ENCODE measurements at places on chromosomes 5 and 9.

DNA sequence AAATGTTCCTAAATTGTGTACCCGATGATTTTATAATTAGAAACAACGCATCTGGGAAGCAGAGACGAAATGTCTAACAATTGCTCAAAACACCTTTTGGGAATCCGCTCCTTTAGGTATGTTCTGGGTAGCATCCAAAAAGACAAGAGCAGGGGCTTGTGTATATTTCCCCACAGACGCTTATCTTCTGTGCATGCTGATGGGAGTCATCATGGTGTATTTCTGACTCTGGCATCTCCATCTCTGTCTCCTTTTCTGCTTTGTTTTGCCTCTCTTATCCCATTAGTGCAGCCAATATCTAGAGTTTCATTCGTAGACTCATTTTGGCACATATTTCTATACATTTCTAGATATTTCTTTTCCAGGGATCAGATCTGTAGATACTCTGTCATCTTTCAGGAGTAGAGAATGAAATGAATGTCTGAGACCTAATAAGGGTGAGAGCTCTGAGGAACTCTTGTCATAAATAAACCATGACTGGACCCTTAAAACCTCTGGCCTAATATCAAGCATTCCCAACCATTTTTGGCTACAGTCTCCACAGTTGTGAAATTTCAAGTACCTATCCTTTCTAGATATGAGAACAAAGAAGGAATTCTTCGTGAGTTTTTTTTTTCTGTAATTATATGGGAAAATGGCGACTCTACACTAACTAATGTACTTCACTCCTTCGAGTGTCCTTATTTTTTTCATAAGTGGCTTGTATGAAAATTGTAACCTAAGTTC lies 508.2 kb downstream of the ACTL7B start:
- DNase-seq, result peak; percentile 53

- peak; percentile 19 for DNase-seq
Observed at GRCh38 chr9:109182940-109183798, 16.1 kb upstream of the FRRS1L start.

DNA sequence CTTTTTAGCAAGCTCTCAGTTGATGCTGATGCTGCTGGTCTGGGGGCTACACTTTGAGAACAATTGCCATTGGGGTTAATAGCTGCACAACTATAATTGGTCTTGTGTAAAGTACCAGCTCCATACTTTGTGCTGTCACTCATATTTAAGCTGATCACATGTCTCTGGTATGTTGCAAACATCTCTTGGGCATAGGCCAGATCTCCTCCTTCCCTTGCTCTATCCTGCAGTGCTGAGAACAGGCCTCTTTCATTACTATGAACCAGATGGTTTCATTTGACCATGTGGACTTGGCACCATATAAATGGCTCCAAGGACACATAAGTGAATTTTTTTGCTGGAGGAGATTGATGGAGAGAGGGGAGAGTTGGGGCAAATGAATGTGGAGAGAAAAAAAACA lies 48.4 kb downstream of the DMRT2 start:
- no peak for DNase-seq

DNA sequence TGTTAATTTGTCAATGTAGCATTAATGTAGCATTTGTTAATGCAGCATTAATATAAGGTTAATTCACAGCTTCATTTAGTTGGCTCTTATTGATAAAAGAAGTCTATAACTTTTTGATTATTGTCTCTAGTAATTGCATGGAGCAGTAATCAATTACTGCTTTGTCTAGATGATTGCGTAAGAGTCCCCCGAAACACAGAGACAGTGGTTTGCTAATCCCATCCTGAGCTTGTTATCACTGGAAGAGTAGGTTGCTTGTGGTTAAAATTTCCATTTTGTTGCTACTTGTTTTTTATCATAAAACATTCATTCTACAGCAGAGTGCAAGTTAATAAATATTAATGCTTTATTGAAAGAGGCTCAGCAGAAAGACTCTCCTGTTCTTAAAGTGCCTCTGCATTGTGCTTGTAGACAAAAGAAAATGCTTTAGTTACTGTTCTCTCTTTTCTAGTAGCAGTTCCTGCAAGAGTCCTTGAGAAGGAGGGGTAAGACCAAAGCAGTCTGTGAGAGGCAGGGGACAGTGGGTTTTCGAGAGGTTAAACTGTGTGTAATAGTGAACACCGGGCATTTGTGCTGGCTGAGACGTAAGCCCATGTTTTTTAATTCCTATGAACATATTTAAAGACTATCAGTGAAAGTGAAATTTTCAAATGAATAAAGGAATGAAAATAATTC lies 291.7 kb downstream of the TRPM3 start:
- DNase-seq, result no peak

- DNase-seq, result no peak
Observed at GRCh38 chr5:11384441-11385250, 519.6 kb downstream of the CTNND2 start.

GRCh38 chr5:124956471-124957029 lies 210.1 kb upstream of the ZNF608 start:
- DNase-seq, result no peak

DNA sequence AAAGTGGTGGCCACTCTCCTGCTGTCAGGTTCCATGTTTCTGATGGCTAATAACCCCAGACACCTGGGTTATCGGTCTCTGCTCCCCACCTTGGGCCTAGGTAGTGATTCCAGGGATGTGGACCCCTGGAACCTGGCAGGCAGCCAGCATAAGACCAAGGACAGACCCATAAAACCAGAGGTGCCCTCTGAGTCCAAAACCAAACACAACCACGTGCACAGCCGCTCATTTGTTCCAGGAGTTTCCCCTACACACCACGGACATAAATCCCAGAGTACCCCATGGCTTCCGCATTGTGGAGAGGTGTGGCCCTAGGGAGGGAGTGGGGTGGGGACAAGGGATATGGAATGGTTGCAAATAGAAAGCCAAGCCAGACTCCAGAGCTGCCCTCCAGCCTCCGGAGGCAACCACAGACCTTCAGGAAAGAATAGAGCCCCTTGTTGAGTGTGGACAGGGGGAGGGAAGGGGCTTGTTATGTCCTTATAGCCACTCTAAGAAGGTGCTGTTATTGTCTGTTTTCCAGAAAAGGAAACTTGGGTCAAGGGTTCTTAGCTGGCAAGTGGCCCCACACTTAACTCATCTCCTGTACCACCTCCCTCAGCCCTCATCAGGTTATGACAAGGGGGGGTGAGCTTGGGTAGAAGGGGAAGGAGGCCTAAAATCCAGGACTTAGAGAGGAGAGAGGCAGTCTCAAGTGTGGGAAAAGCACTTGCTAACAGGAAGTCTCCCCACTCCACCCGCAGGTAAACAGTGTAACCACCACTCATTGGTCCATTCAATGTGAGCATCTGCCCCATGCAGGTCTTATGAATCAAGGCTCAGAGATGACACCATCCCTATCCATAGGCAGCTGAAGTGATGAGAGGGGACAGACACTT lies 23.6 kb upstream of the CYSTM1 start:
- DNase-seq, result no peak

DNA sequence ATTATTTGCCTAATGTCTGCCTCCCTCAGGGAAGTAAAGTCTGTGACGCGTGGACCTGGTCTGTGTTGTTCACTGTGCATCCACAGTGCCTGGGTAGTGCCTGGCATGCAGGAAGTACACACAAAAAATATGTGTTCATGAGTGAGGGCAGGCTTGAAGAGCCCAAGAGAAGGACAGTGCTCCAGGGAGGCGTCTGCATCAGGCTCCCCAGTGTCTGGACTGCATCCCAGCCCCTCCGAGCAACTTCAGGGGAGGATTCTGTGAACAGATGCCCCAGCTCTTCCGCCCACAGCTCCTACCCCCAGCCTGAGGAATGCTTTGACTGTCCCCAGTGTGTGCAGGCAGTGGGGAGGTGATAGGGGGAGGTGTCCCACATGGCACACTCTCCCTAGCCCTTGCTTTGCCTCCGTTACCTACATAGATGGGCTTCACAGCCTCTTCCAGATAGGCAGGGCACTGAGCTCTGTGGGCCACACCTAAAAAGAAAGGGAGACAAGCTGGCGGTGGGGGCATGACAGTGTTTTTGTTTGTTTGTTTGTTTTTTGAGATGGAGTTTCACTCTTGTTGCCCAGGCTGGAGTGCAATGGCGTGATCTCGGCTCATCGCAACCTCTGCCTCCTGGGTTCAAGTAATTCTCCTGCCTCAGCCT lies 25.4 kb downstream of the IRF1 start:
- DNase-seq, result no peak

DNA sequence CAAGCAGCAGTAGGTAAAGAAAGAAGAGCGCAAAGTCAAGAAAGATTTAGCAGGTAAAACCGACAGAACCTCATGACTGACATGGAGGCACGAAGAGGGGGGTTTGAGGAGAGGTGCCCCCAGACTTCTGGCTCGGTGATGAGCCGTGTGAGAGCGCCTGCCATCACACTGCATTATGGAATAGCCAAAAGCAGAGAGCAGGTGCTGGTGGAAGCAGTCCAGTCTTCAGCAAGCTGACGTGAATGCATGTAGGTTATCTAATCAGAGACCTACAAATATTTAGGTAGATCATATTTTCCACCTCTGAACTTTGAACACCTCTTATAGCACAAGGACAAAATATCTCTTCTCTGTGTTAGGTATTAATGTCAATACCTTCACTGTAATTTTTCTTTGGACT lies 68.4 kb downstream of the RNF130 start:
- DNase-seq, result no peak

DNA sequence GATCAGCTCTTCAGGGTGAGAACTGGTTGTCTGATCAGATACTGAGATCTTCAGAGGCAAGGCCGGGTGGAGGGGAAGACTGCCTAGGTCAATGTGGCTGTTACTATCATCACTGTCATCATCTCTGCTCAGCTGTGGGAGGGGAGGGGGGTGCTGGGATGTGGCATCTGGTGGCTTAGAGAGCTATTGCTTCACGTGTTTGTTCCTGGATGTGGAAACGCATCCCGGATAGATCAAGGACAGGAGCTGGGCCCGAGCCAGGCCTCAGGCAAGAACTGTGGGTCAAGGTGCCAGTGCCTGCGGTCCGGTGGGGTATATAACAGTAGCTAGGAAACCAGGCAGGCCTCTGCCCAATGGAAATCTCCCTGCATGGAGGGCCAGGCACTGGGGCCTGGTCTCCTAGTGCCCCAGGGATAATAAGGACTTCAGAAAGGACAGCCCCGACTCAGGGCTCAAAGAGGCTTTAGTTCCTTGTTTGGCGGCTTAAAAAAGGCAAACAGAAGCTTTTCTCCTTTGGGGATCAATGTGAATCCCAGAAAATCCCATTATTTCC lies 30.3 kb upstream of the TIFAB start:
- DNase-seq, result no peak

- no peak for DNase-seq
Observed at GRCh38 chr5:155057626-155058025, 44.1 kb downstream of the KIF4B start.

GRCh38 chr5:56077796-56078233 lies 83.1 kb upstream of the IL6ST start:
- DNase-seq, result no peak

GRCh38 chr5:27810458-27810857 lies 772.1 kb upstream of the CDH9 start:
- peak; percentile 46 for DNase-seq

- no peak for DNase-seq
Observed at GRCh38 chr9:134505032-134505431, 136.6 kb upstream of the COL5A1 start.

GRCh38 chr5:161230221-161230620 lies 316.3 kb downstream of the GABRB2 start:
- no peak for DNase-seq

DNA sequence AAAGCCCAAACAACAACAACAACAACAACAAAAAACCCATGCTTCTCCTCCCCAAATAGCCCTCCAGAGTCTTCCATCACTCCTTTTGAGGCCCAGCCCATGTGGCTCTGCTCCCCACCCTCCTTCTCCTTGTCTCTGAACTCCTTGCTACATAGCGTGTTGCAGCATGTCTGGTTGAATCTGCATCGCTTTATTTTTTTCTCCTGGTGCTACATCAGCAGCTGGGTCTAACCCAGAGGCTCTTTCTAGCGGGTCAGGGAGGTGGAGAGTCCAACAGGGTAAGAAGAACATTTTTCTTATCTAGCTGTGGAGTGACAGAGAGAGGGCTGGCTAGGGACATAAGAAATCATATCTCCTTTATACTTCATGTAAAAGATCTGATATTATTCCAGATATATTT lies 18.4 kb downstream of the NXNL2 start:
- DNase-seq, result no peak

DNA sequence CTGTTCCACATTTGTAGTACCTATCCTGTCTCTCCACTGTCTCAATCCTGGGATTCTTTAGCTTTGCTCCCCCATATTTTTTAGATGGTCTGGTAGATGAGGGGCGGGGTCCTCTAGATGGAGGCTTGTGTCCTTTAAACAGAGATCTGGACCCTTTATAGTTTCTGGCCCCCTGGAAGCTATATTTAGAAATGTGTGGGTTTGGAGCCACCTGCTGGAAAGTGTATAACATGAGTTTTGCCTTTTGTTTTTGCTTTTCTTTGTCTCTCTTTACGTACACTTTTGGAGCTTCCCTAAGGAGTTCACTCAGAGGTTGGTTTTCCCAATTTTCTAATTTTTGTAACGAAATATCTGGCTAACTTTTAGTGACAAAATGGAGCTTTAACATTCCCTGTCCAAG lies 110.7 kb downstream of the CFAP95 start:
- DNase-seq, result no peak

DNA sequence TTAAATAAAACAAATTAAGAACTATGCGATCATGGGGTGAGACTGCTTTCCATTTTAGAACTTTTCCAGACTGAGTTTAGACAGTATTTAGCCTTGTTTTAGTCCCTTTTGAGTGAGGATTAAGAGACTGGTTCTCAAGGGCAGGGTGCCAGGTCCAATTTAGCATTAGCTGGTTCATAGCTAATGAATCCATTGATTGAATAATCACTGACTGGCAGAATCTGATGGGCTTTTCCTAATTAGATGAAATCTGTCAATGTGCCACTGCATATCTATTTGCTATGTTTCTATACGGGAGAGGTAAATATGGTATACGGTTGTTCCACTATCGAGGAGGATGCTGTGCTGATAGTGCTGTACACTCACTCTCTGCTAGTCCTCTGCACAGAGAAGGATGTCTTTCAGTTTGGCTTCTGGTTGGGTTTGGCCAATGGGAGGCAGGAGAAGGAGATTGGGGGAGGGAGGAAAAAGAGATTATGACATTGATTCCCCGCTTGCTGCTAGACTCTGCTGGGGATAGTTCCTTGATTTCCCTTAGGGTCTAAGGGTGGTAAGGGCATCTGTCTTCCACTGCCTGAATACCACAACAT lies 496.6 kb downstream of the CTNND2 start:
- no peak for DNase-seq

GRCh38 chr9:92008041-92008440 lies 58.0 kb upstream of the ROR2 start:
- DNase-seq, result no peak

- DNase-seq, result no peak
Observed at GRCh38 chr9:136148766-136149165, 30.1 kb upstream of the TMEM250 start.

- no peak for DNase-seq
Observed at GRCh38 chr5:59115345-59115744, 532.5 kb downstream of the RAB3C start.

DNA sequence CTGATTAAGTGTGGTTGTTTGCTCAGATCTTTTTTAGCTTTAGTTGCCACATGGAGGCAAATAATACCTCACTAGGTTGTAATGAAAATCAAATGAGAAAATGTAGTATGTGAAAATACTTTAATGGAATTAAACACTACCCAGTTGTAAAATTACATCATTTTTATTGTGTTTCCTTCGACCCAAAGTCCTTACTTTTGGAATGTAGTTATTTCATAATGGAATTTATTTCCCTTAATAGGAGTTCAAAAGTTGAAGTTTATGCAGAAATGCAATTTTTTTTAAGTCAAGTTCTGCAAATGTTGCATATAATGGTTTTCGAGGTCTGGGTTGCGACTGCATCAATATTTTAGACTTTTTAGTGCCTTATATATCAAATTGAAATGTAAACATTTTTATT lies 31.0 kb downstream of the TNPO1 start:
- DNase-seq, result no peak

GRCh38 chr5:145441228-145441627 lies 393.9 kb downstream of the PRELID2 start:
- no peak for DNase-seq

Data from NCI-H226 (cell line).